ENCODE measurements at places on chromosomes 11 and 22. TPM values are rescaled to one million over a fixed set of nuclear protein-coding genes. Genes with fewer than 3 reads are reported as not detected.

Gene MS4A3
- total RNA-seq, result not detected

Gene LZTR1
- 43.7 TPM for total RNA-seq

Gene CYB5R2
- 0.33 TPM for total RNA-seq

Gene ZFP91
- total RNA-seq, result 39.3 TPM

Gene TUBGCP6
- 19.6 TPM for total RNA-seq

Gene NLRP14
- not detected for total RNA-seq

Gene LDHA
- total RNA-seq, result 184 TPM

Gene TIGD3
- total RNA-seq, result 0.22 TPM

Gene TMEM218
- 21.6 TPM for total RNA-seq

Gene MYRF
- total RNA-seq, result 0.11 TPM

Gene TRIM6
- 1.5 TPM for total RNA-seq
